Amygdala (tissue), 56 donors: ENCODE measurements at places on chromosomes 7 and 10.

DNA sequence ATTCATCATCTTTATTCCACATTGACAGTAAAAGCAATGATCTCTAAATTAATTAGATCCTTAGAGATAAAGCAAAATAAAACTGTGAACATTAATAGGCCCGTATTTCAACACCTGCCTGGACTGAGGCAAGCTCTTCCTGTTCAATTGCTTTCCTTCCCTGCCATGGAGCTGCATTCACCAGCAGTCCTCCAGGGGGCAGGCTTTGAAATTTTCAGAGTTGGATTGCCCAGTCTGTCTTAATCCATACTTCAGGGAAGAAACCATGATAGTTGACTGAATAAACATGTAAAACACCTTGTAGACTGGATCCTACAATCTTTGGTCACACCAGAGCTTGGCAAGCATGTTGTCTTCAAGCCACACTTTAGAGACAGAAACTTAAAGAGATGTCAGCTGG, 936.6 kb downstream of the NRG3 start:
- DNase-seq, result no peak

DNA sequence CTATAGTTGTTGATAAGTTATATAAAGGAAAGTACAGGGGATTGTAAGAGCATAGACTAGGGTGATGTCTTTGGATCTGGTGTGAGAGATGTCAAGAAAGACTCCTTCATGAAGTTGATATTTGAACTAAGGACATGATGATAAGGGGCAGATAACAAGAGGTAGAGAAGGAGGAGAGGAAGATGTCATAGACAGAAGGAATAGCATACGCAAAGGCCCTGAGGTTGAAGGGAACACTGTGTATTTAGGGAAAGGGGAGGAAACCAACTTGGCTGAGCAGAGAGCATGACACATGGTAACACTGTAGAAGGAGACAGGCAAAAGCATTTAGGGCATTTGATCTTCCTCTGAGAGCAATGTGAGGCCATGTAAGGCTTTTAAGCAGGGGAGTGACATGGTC, 170.8 kb downstream of the CHN2 start:
- DNase-seq, result no peak

DNA sequence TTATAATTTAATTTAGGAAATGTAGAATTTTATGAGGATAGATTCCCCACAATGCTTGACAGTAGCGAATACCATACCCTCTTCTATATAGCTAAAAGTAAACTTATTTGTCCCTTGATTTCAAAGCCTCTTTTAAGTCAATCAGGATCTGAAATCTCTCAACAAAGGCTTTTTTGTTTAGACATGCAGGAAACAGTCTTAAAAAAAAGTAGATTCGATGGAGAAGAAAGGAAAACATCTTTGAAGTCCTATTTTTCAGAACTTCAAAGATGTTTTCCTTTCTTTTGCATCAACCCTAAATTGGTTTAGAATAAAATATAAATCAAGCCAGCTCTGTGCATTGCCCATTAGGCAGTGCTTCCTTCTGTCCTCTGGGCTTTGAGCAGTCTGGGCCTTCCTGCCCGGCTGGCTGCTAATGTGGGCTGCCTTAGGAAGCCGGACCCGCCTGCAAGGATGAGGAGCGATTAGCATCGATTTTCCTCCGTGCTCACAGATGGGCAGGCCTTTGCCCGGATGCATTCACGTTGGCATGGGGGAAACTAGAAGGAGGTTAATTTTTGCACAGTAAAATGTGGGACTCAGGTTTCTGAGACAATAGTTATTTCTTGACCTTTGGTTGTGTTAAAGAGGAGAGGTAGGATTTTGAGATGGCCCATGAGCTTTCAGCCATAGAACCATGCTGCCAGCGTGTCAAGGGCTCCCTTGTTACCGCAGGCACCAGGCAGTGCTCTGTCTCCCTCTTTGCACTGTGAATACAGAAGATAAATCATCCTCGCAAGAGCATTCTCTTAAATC, 15.5 kb downstream of the MSRB2 start:
- DNase-seq, result no peak

- no peak for DNase-seq
Observed at GRCh38 chr7:44811093-44811492, 14.6 kb downstream of the PPIA start.

GRCh38 chr10:50874723-50875122, 10.7 kb downstream of the A1CF start:
- no peak for DNase-seq

DNA sequence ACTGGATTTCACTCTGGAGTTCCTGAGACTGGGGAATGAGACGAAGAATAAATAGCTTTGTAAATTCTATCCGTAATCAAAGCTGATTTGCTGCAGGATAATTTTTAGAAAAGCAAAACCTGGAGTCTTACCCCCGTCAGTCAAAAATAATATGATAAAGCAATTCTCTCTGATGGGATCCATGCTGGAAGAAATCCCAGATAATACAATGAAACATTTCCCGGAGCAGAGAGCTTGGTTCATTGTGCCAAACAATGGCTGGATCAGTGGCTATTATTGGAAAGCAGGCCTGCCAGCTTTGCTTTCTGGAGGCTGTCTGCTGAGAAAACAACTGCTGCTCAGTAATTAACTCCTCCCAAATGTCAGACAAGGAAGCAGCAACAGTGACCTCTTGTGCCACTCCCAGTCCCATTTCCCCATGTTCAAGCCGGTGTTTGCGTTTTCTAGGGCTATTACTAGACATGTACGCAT, 609.4 kb upstream of the PCDH15 start:
- peak; percentile 15 for DNase-seq
